Central memory CD4-positive, alpha-beta T cell (primary cell): ENCODE measurements at places on chromosomes 4 and X.
A peak's percentile ranks its signal among the peaks of the same experiment; 100 is the strongest.

GRCh38 chrX:118353081-118353850 is 7.4 kb downstream of the WDR44 start:
- DNase-seq, result peak; percentile 16

DNA sequence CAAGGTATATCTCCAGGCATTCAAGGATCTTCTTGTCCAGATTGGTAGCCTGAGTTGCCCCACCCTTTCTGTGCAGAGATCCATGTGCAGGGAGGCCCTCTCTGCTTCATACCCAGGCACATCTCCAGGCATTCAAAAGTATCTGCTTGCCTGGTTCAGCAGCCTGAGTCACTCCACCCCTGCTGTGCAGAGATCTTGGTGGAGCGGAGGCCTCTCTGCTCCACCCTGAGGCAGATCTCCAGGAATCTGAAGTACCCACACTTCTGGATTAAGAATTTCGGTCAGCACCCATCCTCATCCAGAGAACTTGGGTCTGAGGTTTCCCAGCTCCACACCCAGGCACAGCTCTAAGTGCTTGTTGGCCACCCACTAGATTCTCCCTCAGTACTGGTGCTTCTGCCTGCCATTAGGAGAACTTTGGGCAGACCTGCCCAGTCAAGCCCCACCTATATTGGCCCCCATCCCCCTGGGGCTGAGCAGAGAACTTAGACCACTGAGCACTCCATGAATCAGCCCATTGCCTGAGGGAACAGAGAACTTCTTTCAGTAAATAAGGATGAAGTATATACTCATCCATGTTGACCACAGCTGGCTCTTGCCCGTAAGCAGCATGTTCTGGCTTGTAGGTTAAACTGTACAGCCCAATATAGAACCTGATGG is 199.5 kb upstream of the ZCCHC13 start:
- DNase-seq, result no peak

DNA sequence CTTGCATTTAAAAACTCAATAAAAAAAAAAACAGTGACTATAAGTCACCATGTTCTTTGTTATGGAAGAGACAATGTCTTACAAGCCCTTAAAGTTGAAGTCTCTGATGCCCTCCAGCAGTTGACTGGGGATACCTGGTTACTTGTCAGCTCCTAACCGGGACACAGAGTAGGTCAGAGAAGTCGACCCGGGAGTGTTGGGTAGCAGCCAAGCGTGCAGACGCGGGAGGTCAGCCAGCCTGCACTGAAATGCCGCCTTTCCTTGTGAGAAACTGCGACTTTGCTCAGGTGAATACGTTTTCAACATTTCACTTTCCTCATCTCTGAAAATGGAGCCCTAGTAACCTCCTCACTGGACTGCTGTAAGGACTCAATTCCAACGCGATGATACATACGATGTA is 81.8 kb downstream of the F11 start:
- no peak for DNase-seq

- no peak for DNase-seq
Measured at GRCh38 chr4:176334066-176334465, 14.3 kb downstream of the SPCS3 start.

GRCh38 chr4:3485011-3485791 is 22.1 kb downstream of the DOK7 start:
- no peak for DNase-seq

GRCh38 chrX:34546366-34546765 is 110.7 kb downstream of the TMEM47 start:
- no peak for DNase-seq

GRCh38 chr4:105509291-105509690 is 35.4 kb upstream of the PPA2 start:
- DNase-seq, result no peak
